Naive thymus-derived CD8-positive, alpha-beta T cell (primary cell): ENCODE measurements at places on chromosomes 12 and 14.

DNA sequence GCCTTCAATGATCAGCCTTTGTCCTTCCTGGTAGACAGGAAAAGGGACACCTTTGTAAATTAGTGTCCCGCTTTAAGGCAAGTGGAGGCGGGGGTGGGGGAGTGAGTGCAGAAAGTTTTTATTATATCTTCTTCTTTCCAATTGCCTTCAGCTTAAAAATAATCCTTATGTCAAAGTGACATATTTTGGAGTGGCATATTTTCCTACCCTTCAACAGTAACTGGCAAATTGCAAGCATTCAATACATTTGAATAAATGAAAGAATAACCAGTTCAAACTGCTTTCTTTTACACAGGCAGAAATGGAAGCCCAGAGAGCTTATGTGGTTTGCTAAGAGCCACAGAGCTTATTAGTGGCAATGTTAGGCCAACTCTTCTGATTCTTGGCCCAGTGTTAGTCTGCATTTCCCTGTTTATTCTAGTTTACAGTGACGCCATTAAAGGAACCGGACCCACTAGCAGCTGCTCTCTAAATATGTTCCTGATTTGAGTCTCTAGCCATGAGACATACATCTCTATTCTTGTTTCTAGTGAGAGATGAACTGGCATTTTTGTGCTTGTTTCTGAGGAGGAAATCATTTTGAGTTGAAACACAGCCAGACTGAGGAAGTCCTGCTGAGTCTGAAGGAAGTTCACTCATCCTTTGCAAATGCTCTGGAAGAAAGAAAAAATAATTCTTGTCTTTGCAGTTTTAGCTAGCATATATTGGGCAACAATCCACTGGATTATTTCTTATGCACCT is 468.7 kb downstream of the NOVA1 start:
- DNase-seq, result no peak

DNA sequence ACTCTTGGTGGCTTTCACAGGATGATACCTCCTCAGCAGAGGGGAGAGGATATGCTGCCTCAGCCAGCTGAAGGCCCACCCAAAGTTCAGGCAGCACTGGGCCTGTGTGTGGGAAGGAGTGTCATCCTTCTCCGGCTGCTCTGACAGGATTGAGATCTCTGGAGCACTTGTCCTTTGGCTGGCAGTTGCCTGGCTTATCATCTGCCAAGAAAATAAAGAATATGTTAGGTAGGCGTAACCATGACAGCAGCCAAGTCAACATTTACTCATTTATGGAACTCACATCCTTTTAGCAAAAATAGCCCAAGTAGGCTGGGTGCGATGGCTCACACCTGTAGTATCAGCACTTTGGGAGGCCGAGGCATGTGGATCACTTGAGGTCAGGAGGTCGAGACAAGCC is 68.5 kb downstream of the PPFIBP1 start:
- DNase-seq, result no peak

DNA sequence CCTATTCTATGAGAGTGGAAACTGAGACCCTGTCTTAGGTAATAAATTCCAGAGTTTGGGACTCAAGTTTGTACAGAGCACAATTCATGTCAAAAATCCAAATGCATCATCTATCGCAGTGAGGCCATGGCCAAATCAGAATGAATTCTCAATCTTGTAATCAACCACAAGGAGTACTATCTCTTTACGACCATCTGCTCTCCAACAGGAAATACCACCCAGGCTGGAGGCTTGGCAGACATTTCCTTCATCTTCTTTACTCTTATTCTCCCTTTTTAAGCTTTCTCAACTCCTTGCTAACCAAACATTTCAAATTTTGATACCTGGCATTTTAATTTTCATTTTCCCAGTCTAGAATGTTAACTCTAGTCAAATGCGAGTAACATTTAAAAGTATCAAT is 32.7 kb upstream of the RNU6-7 start:
- no peak for DNase-seq

- DNase-seq, result no peak
These were observed 22.4 kb downstream of the CALM1 start for GRCh38 chr14:90419200-90419599.

DNA sequence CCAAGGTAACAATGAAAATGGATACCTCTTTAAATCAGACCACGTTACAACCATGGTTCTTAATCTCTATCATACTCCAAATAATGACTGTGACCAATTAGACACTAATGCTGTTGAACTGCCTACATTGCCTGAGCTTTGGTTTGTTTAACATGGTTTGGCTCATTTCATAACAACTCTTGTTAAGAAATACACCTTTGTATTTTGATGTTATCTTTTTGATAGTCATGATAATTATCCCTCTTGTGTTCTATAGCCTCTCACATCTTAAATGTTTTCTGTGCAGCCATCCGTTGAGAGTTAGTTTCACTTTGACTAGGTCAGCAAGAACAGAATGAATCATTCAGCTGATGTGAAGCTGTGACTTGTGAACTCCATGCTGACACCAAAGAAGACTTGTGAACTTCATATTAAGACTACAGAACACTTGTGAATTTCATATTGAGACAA is 75.5 kb upstream of the RERGL start:
- no peak for DNase-seq

DNA sequence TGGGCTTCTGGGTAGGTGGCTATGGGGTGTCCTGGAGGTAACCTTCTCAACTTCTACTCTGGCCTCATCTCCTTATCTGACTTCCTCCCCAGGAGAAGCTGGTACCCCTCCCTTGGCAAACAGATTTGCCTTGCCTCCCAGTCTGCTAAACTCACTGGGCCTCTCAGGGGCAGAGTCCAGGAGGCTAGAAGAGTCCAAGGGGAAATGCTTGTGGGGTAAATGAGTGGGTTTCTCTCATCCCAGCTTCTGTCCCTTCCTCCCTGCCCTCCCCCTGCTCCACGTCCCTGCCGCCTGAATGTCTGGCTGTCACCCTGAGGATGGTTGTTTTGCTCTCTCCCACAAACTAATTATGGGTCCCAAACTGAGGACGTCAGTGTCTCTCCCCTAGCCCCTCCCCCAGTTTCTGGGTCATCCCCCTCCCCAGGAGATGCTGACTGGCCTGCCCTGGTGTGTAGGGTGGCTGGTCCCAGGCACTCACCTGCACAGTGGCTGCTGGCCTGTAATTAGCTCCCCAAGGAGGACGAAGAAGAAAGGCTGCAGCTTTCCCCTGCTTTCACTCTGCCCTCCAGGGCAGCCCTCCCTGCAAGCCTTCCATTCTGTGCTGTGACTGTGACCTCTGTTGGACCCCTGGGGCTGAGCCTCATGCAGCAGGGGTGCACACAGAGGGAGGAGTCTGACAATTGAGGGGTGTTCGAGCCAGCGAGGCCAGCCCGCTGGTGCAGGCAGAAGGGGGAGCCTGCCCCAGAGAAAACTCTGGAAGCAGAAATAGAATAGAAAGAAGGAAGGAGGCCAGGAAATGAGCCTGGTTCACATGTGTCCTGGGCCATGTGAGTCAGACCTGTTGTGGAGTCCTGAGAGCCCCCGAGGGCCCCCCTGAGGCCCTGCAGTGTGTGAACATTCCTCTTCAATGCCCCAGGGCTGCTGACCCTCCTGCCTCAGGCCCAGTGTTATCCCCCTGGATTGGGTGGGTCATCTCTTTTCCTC is at the start of gene LRP1-AS:
Gene LRP1-AS, minus strand, starts transcription at position 659 of the 984 bp plus-strand sequence.
- DNase-seq, result no peak

DNA sequence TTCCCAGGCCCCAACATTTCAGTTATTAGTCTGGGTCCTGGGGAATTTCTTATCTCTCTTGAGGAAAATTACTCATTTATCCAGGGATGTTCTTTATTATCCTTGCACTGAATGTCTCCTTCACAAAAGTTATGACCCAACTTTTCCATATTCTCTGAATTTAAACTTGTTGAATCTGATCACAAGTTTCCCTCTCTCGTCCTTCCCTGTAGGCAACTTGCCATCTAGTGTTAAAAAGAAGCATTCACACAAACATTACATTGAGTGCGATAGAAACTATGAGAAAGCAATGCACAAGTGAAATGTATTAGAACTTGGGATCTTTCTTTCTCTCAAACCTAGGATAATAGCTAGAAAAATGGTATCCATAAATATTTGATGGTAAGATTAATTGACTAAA is 608.4 kb downstream of the FSCB start:
- no peak for DNase-seq

- no peak for DNase-seq
These were observed 9.1 kb downstream of the STAT6 start for GRCh38 chr12:57101892-57102695.

DNA sequence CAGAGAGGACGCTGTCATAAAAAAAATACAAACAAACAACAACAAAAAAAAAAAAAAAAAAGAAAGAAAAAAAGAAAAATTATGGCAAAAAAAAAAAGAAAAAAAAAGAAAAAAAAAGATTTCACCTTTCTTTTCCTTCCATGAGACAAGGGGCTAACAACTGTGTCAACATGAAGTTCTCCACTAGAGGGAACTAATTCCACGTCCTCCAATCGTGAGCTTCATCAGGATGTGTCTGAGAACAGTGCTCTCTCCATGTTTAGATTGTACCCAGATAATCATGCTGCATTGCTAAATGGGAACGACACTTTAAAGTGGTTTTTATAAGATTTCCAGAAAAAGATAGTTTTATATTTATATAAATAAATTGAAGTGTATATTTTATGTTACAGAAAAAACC is 96.2 kb upstream of the PTPRB start:
- DNase-seq, result no peak

DNA sequence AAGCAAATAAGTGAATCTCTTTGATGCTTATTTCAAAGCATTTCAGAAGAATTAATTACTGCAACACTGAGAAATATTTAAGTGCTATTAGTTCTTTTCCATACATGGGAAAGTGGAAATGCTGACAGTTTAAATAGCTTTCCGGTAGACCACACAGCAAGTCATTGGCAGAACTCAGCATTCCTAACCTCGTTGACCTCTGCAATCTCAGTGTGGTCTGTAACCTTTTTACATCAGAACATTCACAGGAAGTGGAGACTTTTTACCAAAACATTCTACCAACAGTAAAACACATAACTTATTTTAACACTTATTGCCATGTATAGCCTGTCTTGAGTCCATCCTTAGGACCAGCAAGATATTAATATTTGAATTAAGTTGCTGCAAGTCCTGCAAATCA is 249.5 kb upstream of the DCN start:
- DNase-seq, result no peak

GRCh38 chr12:76666290-76666835 is 97.6 kb upstream of the ZDHHC17 start:
- no peak for DNase-seq

GRCh38 chr12:54579258-54579657 is 9.2 kb downstream of the PPP1R1A start:
- DNase-seq, result no peak

DNA sequence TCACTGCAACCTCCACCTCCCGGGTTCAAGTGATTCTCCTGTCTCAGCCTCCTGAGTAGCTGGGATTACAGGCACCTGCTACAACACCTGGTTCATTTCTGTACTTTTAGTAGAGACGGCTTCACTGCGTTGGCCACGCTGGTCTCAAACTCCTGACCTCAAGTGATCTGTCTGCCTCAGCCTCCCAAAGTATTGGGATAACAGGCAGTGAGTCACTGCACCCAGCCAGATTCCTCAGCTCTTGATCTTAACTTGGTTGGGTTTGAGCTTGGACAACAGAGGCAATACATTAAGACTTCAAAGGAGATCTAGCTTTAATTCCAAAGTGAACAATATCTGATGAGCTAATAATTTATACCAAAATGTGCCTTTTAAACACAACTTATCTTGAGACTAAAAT is 5.6 kb downstream of the DAZAP2 start:
- DNase-seq, result no peak

- DNase-seq, result no peak
These were observed 458 bp downstream of the SSPN start for GRCh38 chr12:26195641-26196420.

GRCh38 chr14:71482671-71483070 is 449.6 kb upstream of the RGS6 start:
- no peak for DNase-seq

- no peak for DNase-seq
These were observed 23.2 kb downstream of the AMDHD1 start for GRCh38 chr12:95966287-95966870.

DNA sequence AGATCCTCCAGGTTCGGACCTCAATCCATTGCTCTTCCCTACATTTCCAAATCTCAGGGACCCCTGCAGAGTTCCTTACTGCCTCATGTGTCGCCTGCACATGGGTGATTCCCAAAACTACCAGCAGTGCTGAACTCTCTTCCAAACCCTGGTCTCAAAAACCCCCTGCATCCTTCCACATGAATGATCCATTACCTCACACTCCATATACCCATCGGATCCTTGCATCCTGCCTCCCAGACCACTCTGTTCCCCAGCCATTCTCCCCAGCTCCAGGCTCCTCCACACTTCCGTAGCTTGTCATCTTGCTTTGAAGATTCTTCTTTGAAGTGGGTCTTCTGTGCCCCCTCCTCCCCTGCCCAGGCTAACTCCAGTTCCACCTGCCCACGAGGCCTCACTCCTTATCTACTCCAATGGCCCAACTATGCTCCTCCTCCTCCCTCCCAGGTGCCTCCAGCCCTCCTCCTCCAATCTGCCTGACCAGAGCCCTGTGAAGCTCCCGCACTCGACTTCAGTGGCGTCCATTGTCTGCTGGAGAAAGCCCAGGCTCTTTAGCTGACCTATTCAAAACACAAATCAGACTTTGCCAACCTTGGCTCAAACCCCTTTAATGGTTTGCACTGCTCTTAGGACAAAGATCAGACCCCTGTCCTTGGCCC is 13.8 kb downstream of the RAPGEF3 start:
- DNase-seq, result no peak

DNA sequence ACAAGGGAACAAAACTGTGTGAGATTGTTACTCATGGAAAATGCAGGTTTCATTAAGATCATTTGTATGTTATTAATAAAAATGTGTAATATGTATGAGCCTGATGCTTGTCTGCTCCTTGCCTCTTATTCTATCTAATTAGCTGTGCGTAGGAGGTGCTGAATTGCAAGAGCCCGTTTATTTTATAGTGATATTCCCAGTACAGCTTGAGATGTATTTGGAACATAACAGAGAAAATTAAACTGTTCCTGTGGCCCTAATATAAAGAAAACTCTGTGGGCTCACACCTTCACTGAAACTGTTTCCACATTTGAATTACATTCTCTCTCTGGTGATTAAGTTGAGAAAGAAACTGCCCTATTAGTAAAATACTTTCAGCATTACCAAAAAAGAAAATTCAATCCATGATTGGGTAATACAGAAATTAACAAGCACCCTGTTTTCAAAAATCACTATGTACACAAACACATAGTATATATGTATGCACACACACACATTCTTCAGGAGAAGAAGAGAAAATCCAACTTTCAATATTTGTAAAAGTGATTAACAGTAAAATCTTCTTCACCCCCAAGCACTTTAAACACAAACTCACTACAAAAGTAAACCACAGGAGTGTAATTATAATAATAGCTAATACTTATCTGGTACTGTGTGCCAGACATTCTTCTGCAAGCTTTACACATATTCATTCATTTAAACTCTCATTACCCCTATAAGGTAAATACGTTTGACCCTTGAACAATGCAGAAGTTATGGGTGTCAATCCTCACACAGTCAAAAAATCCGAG is 233.2 kb downstream of the PHLDA1 start:
- DNase-seq, result no peak

DNA sequence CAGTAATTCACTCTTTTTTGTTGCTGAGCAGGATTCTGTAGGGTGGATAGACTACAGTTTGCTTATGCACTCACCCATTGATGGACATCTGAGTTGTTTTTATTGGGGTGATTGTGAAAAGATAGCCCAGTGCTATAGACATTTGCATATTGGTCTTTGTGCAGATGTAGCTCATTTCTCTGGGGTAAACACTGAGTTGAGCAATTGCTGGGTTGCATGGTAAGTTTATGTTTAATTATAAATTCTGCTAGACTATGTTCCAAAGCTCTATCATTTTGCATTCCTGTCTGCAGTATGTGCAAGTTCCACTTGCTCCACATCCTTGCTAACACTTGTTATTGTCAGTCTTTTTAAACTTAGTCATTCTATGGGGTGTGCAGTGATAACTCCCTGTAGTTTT is 65.4 kb upstream of the RFLNA start:
- DNase-seq, result no peak
